T1000 (cell line): ENCODE measurements at places on chromosomes 2 and 18.
A peak's percentile ranks its signal among the peaks of the same experiment; 100 is the strongest.

DNA sequence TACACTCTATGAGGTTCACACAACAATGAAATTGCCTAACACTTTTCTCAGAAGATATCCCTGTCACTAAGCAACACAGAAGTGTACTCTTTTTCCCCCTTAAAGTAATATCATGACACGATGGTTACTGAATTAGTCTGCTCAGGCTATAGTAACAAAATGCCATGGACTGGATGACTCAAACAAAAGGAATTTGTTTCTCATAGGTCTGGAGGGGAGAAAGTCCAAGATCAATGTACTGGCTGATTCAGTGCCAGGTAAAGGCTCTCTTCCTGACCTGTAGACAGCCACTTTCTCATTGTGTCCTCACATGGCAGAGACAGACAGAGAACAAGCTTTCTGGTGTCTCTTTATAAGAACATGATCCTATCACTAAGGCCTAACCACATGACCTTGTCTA is 211.9 kb downstream of the RBM43 start:
- no peak for DNase-seq

- DNase-seq: no peak
These were observed 53.6 kb upstream of the PKDCC start for GRCh38 chr2:41994233-41994637.

GRCh38 chr18:45328811-45329210 is 286.5 kb upstream of the SLC14A2 start:
- DNase-seq: no peak

DNA sequence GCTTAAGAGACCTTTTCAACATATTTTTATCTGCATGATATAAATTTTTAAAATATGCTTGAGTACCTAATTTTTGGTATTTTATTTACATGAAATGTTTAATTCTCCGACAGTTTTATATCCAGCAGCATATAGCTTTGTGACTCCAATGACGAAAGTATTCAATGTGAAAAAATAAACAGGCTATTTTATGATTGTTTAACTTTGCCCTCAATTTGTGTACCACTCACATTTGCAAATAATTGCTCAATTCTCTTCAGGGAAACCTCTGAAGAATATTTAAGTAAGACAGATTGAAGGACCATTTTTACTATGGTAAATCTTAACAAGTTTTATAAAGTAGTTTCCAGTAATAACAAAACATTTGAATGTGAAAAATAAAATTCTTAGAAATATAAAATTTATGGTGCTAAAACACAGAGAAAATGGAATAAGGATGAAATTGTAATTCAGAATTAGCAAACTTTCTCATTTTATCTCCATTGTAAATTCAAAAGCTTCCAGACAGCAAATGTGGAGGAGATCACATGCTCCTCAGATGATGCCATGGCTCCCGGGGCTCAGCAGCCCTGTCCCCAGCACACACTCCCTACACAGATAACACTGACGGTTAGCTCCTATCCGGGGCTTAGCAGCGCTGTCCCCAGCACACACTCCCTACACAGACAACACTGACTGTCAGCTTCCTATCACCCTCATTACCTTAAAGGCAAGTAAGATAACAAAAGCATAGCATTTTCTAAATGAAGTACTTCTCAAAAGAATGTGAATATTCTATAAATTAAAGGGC is 39.7 kb downstream of the SH3YL1 start:
- DNase-seq: no peak

- DNase-seq: no peak
These were observed 6.7 kb upstream of the CERS6 start for GRCh38 chr2:168449419-168449818.

DNA sequence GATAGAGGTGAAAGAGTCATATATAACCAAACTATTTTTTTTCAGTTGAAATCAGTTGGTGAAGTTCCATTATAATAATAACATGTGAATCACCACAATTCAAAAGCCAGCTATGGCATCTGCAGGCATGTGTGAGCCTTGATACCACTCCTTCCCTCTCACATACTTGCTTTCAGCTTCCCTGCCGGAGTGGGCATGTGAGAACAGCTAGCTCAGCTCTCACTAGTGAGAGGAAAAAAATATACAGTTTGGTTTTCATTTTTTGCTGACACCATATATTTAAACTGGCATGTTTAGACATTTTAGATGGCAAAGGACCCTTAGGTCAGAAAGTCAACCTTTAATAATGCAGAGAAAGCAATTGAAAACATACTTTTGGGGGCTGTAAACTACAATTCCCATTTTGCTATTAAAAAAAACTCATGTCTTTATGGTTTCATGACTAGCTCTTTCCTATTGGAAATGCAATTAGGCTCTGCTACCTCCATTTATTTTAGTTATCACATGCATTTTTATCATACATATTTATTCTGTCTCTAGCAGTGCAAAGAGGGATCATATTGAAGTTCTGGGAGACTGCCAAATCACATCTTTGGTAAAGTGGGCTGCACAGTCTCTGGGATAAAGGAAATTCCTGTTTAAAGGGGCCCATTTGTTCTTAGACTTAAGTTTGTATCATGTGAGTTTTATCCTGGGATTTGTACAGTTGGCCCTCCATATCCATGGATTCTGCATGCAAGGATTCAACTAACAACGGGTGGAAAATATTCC is 33.2 kb upstream of the SLC40A1 start:
- no peak for DNase-seq

- DNase-seq: no peak
These were observed 139.9 kb upstream of the FSHR start for GRCh38 chr2:49294225-49294624.

- DNase-seq: peak; percentile 85
These were observed 749 bp upstream of the EIF2AK3 start for GRCh38 chr2:88627856-88628570.

- DNase-seq: no peak
These were observed 29.6 kb downstream of the PTCD3 start for GRCh38 chr2:86135653-86136052.

- DNase-seq: no peak
These were observed 83.8 kb downstream of the CLHC1 start for GRCh38 chr2:55148269-55148668.

DNA sequence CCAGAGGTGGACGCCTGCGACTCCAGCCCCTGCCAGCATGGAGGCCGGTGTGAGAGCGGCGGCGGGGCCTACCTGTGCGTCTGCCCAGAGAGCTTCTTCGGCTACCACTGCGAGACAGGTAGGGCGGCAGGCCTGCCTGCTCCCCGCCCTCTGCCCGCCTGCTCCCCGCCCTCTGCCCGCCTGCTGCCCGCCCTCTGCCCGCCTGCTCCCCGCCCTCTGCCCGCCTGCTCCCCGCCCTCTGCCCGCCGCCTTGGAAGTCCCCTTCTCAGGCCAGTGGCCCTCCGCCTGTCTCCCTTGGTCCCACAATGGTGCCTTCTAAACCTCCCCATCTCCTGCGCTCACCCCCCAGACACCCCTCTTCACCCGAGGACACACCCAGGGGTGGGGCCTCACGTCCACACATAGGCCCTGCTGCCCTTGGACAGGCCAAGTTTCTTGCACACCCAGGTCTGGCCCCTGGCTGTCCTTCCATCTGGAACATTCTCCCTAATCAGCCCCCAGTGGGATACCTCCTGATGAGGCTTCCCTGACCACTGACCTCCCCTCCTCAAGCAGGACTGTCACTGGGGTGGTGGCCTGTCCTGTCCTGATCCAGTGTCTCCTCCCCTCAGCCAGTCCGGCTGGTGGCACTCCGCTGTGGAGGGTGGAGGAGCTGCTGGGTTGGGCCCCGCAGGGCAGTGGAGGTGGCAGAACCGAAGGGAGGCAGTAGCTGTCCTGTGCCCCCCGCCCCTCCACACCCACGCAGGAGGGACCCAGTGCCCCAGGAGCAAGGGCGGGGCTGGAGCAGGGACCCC is 37.9 kb downstream of the MTERF4 start:
- no peak for DNase-seq

DNA sequence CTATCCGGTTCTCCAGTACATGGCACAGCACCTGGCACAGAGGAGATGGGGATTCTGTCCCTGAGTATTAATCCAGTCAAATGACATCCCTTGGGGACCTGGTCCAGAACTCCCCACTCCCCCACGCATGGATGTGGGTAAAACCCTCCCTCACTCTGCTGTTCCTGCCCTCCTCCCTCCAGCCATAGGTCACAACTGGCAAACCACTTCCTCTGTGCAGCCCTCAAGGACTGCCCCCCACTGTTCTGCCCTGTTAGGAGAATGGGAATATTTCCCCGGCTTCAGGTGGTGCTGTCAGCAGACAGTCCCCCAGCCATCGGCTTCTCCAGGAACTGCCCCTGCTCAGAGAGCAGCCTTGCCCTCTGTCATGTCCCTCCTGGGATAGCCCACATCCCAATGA is 1.5 kb upstream of the TFCP2L1 start:
- no peak for DNase-seq

GRCh38 chr2:71454221-71455010 is 1.1 kb downstream of the DYSF start:
- no peak for DNase-seq

GRCh38 chr18:14015416-14015815 is 100.1 kb upstream of the MC2R start:
- no peak for DNase-seq

- DNase-seq: no peak
These were observed 35.4 kb upstream of the LYPD6B start for GRCh38 chr2:149002891-149003740.

DNA sequence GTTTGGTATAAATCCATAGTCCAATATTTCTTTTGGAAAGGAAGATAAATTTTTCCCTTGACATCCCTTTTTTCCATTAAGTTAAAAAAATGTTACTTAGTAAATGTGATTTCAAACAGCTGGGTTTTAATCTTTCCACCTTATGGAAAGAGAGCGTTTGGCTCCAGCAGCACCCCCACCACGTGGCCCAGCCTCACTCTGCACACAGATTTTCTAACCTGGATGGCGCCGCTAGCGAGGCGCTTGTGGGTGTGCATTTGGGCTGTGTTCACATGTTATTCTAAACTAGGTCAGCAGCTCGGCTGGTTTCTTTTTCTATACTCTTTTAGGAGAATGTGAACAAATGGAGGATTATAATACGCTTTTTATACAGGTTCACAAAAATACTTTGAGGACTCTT is 218.0 kb downstream of the LDLRAD4 start:
- DNase-seq: no peak
